AG10803 (cell line): ENCODE measurements at places on chromosomes 1 and 21.

DNA sequence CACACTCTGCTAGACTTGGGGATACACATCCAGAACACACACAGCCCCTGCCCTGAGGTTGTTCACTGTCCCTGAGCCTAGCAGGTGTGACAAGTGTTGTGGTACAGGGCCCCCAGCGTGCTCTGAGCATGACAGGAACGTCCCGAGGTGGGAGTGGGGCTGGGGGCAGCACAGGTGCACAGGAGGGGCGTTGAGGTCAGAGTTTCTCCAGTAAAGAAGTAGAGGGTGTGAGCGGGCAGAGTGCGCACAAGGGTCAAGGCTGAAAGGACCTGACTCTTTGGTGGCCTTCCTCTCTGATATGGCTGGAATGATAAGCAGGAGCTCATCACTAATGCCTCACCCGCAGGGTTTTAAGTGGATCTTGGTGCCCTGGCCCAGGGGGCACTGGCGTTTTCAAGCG is 1.3 kb upstream of the FALEC start:
- no peak for DNase-seq

GRCh38 chr1:208837242-208837641 is 593.1 kb upstream of the PLXNA2 start:
- DNase-seq = no peak

- peak; percentile 16 for DNase-seq
Measured at GRCh38 chr1:1889090-1889750, 1.7 kb downstream of the GNB1 start.

GRCh38 chr1:175095978-175096607 is 28.5 kb downstream of the TNN start:
- DNase-seq = no peak

GRCh38 chr1:200415789-200416593 is 6.2 kb upstream of the ZNF281 start:
- peak; percentile 97 for DNase-seq

DNA sequence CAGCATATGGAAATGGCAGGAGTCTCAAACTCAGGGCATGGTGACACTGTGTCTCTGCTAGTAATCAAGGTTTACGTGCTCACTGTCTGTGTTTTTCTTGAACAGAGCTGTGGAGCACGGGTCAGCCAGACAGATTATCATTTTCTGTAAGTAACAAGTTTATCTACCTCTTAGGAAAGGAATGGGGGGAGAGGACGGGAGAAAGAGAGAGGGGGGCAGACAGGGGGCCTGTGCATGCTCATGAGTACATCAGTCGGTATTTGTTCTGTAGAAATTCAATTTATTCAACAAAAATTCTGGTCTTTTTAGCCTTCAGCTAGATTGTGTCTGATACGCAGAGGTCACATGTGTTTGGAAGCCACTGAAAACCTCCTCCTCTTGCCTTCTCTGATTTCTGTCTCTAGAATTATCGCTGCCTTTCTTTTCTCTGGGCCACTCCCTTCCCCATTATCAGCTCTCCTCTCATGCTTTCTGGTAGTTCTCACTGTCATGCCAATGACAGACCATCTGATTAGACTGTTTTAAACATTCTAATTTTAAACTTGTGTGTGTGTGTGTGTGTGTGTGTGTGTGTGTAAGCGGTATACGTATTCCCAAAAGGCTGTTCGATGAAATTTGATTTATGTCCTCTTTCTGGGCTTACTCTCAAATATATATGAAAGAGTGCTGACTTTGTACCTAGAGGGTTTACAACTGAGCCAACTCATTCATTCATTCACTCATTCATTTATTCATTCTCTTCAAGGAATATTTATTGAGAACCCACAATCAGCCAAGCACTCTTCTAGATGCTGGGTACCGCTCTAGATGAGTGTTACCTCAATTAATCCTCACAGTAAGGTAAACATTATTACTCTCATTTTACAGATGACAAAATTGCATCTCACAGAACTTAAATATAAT is 636.9 kb downstream of the KIF26B start:
- no peak for DNase-seq

DNA sequence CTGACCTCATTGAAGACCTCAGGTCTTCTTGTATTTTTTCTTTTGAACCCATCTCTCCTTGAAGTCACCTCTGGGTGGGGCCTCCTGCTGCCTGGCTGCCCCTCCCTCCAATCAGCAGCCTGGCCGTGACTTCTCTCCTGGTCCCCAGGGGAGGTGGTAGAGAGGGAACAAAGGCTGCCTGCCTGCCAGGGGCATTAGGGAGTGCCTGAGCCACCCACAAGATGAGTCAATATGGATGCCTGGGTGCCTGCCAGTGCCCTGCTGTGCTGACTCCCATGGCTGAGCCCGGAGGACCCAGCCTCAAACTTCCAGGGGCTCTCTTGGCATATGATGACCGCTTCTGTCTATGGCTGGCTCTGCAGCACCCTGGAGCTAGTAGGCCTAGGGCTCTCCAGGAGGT is 5.3 kb upstream of the CDCP2 start:
- DNase-seq = peak; percentile 26

- peak; percentile 71 for DNase-seq
Measured at GRCh38 chr1:67838180-67838910, 5.1 kb upstream of the GNG12 start.

- DNase-seq = no peak
Measured at GRCh38 chr1:221164951-221165838, 286.0 kb downstream of the HLX start.

GRCh38 chr1:179015396-179015795 is 10.3 kb upstream of the FAM20B start:
- no peak for DNase-seq

DNA sequence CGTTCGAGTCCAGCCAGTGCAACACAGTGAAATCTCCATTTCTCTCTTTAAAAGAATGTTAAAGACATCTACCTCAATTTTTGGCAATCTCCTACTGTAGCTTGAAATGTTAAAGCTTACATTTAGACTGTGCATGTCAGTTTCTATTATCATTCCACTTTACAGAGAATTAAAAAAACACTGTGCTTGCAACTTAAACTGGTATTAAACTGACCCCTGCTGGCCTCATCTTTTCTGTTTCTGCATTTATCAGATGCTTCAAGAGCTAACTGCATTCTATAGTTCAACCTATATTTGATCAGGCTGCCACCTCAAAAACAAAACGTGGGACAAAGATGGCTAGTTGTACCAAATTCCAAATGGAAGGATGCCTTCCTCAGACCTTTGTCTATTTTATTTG is 226.5 kb downstream of the SMYD3 start:
- DNase-seq = peak; percentile 37

DNA sequence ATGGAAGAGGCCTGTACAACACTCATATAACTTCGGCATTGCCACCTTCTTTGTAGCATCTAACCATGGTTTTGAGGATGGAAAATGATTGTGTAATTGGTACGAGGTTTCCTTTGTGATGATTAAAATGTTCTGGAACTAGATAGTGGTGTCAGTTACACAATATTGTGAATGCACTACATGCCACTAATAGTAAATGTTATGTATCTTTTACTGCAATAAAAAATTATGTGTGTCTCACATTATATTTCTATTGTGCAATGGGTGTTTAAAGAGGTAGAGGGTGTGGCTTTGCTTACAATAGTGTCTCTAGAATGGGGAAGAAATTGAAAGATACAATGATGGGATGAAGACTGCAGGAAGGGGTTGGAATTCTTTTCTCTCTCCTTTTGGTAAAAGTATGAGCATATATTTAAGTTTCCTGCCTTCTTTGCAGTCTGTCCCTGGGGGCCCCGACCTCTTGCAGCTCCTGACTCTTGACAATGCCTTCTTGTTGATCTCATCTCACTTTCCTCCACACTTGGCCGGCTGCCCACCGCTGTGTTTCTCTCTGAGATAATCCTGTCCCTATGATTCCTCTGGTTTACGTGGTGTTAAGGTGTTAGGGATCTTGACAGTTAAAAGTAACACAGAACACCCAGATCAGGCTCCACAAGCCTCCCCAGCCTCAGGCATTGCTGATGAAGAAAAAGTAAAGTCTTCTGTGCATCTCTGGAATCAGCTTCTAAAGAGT is 39.3 kb downstream of the MTARC1 start:
- peak; percentile 31 for DNase-seq

DNA sequence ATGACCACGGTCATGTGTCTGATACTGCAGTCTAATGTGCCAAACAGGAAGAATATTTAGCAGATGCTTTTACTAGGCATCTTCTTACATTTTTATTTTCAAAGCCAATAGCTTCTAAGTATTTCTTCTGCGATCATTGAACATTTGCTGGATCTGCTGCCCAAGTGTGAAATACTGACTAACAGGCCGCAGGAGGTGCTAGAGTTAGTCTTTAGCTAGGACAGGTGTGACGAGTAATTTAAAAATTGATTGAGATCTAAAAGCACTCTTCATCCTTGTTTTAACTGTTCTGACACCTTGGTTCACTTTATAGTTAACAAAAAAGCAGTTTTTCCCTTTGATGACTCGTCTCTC is 748 bp upstream of the FAM78B start:
- DNase-seq = no peak

GRCh38 chr1:193819376-193819775 is 633.0 kb upstream of the B3GALT2 start:
- DNase-seq = no peak

- no peak for DNase-seq
Measured at GRCh38 chr1:22687191-22687590, 23.4 kb upstream of the EPHB2 start.

- DNase-seq = peak; percentile 73
Measured at GRCh38 chr1:224929335-224930237, at the start of gene DNAH14. DNAH14 (plus strand) TSS chr1:224929675; CDS start chr1:224952703, 23,028 bp downstream.
